Stimulated activated CD4-positive, alpha-beta T cell treated with anti-CD3 and anti-CD28 coated beads, Interleukin-1b, Interleukin-23, amount 100 ng/mL, for 4 hours (primary cell): ENCODE measurements at places on chromosomes 5 and 9.
A peak's percentile ranks its signal among the peaks of the same experiment; 100 is the strongest.

DNA sequence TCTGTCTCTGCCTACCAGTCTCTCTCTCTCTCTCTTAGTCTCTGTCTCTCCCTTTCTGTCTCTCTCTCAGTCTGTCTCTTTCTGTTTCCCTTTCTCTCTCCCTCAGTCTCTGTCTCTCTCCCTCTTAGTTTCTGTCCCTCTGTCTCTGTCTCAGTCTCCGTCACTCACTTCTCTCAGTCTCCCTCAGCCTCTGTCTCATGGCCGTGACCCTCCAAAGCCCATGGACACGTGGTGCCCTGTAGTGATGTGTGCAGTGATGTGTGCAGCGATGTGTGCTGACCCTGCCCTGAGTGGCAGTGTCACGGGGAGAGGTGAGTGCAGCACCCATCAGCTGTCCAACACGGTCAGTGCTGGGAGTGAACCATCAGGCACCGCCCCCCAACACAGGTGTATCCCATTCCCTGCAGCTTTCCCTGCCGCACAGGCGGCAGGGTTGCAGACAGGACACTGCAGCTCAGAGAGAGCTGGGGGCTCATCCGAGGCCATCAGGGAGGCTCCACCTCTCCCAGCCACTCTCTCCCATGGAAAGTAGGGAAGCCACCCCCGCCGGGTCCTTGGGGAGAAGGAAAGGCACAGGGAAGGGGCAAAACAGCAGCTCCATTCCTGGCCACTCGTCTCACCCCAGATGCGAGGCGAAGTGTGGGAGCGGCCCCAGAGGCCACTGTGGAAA, 794 bp upstream of the LRRC14B start:
- no peak for DNase-seq

- no peak for DNase-seq
Observed at GRCh38 chr5:24854850-24855249, 210.1 kb upstream of the CDH10 start.

- DNase-seq, result peak; percentile 22
Observed at GRCh38 chr5:32076699-32077695, 97.1 kb downstream of the GOLPH3 start.

DNA sequence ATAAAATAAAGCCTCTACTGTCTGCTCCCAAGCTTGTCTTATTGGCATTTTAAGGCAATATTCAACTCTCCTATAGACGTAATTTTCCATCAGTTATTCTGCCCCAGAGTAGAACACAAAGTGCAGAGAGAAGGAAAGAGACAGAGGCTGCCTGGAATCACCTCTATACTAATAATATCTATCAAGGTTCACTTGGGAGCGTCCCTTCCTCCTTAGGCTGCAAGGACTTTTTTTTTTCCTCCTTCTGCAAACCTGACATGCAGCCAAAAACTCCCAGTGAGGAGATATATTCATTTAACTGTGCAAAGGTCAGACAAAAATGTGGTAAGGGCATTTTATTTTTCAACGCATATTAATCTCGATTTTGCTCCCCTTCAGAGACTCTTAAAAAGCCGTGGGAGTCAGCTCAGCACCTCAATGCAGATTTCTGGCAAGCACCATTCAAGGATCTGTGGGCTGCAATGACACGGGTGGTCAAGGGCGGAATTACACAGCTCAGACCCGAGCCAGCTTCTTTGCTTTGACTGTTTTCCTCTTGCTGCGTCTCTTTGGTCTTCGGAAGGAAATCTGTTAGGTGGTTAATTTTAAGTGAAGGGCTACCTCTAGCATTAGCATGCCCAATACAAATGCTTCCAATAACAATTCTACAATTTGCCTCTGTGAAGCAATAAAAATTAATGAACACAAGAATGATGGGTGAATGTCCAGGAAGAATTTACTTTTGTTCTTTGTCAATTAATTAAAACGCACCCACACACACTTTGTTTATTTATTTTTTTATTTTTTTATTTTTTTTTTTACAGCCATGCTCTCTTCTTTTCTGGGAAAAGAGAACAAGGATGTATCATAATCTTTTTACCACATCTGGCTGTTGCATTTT, 587.7 kb upstream of the GRAMD2B start:
- DNase-seq, result no peak

- DNase-seq, result no peak
Observed at GRCh38 chr5:53479590-53480415, 626 bp upstream of the FST start.

DNA sequence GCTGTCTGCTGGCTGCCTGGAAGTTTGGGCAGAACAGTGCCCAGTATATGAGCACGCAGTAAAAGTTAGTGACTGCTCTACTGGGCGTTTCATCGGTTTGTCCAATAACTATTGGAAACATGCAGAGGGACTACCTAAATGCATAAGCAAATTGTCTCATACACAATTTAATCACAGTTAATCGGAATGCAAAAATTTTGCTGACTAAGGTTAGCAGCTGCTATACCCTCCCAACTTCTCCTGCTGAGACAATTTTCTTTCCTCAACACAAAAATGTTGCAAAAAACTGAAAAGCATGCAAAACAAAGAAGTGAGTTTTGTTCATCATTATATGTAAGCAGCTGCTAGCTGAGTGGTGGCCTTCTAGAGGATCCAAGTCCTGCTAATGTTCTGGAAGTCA, 327.5 kb downstream of the SEMA5A start:
- DNase-seq, result no peak

GRCh38 chr5:176654856-176655255, 7.6 kb downstream of the TSPAN17 start:
- DNase-seq, result no peak

GRCh38 chr5:165538065-165538464, 2032.6 kb downstream of the MAT2B start:
- DNase-seq, result no peak

GRCh38 chr9:19618816-19619215, 170.0 kb downstream of the SLC24A2 start:
- no peak for DNase-seq

- no peak for DNase-seq
Observed at GRCh38 chr9:22316645-22317044, 130.0 kb upstream of the DMRTA1 start.

DNA sequence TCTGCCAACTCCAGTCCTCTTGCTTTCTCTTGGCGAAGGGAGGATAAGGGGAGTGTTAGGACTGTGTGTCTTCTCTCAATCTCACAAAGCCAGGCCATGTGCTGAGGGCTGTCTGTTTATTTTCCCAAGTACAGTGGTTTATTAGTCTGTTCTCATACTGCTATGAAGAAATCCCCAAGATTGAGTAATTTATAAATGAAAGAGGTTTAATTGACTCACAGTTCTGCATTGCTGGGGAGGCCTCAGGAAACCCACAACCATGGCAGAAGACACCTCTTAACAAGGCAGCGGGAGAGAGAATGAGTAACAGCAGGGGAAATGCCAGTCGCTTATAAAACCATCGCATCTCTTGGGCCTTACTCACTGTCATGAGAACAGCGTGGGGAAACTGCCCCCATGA, 36.2 kb upstream of the CKS2 start:
- no peak for DNase-seq

GRCh38 chr5:108481355-108481931, 99.5 kb upstream of the FBXL17 start:
- no peak for DNase-seq

DNA sequence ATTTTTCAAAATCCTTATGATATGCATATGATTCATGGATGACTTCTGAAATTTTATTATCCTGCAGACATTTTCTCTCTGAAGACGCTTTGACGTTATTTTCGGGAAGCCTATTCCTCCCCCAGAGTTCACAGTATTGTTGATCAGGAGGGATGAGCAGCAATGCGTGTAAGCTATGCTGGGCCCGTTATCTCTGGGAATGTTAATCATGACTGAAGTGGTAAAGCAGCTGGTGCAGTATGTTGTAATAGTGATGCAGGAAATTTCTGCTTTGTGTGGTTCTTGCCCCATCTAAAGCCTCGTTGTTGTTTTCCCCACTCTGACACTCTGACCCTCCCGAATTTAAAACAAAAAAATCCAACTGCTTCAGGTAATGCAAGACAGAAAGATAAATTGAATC, 1797.8 kb upstream of the WWC1 start:
- DNase-seq, result no peak

GRCh38 chr5:138258704-138259292, 15.6 kb downstream of the GFRA3 start:
- DNase-seq, result no peak

DNA sequence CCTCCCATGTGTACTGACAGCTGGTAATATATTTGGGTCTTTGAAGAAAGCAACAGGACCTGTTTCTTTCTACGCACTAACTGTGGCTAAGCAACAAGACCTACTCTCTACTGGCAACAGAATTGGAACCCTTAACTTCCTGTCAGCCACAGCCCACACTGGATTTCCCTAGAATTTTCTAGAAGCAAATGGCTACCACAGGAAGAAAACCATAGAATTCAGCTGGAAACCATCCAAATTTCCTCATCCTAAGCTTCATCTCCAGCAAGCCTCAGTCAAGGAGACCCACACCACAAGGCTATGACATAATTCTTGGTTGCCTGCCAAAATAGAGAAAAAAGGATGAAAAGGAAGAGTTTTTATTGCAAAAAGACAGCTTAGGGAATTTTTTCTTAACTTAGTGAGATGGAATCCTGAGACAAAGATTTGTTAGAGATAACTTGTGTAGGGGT, 171.8 kb upstream of the TNC start:
- DNase-seq, result no peak

DNA sequence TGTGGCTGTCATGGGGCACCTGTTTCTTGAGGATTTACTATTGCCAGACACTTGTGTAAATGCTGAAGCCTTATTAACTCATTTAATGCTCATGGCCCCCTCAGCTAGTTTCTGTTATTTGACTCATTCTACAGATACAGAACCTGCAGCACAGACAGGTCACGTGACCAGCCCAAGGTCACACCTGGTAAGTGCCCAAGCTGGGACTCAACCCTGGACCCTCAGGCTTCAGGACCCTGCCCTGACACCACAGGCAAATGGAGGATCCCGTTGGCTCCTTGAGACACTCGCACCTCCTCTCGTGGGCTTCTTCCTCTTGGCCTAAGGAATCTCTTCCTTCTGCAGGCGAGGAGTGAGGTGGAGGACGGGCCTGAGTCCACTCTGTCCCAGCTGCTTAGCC, 10.6 kb upstream of the NEURL1B start:
- DNase-seq, result no peak

- DNase-seq, result no peak
Observed at GRCh38 chr5:36238502-36239295, 3.0 kb downstream of the NADK2 start.

DNA sequence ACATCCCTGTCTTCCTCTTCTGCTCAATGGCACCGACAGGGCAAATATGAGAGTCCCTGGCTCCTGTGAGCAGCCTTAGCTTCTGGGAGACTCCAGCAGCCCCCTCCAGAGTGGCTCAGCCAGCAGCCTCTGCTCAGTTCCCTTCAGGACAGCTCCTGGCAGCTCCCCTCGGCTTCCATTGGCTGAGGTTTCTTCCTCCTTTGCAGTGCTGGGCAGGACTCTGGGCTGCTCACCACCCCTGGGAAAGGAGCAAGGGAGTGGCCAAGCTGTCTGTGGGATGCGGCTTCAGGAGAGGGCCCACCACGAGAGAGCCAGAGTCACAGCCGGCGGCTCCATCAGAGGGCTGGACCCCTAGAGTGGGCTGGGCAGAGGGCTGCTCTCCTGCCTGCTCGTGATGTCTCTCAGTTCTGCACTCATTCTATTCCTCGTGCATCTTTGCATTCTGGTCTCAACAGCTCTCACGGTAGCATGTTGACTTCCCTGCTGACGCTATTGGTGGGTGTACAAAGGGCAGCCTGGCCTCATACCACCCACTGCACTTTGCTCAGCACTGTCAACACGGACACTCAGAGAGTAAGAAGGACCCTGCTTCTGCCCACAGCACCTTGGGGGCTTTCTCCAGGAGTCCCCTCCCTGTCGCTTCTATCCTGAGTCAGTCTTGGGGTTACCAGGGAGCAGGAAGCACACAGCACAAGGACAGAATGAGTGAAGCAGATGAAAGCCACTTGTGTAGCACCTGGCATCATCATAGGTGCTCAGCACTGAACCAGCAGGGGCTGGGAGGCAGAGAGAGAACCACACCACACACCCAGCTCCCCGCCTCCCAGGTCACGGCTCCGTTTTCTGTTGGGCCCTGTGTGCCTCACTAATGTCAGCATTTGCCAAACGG, 80.9 kb upstream of the ALDH1B1 start:
- no peak for DNase-seq
